CD4-positive, alpha-beta T cell (primary cell): ENCODE measurements at places on chromosomes 1 and 21. TPM values are rescaled to one million over a fixed set of nuclear protein-coding genes. Genes with fewer than 3 reads are reported as not detected.
A peak's percentile ranks its signal among the peaks of the same experiment; 100 is the strongest.

The F13B gene
- not detected for total RNA-seq

The RSPO1 gene
- total RNA-seq, result not detected

GRCh38 chr1:116313776-116314175 lies 59.3 kb upstream of the ATP1A1 start:
- no peak for DNase-seq

- DNase-seq, result peak; percentile 43
Measured at GRCh38 chr1:157490467-157491165, 61.7 kb downstream of the FCRL5 start.

DNA sequence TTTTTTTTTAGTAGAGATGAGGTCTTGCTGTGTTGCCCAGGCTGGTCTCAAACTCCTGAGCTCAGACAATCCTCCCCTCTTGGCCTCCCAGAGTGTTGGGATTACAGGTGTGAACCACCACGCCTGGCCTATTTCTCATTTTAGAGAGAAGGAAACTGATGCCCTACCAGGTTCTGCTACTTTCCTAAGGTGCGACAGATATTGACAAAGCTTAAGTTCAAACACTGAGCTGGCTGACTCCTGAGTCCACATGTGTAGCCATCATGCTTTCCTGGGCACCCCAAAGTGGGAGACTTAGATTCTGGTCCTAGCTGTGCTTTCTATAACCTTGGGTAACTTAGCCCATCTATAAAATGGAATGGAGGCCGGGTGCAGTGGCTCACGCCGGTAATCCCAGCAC lies 5.1 kb upstream of the TMEM222 start:
- no peak for DNase-seq

DNA sequence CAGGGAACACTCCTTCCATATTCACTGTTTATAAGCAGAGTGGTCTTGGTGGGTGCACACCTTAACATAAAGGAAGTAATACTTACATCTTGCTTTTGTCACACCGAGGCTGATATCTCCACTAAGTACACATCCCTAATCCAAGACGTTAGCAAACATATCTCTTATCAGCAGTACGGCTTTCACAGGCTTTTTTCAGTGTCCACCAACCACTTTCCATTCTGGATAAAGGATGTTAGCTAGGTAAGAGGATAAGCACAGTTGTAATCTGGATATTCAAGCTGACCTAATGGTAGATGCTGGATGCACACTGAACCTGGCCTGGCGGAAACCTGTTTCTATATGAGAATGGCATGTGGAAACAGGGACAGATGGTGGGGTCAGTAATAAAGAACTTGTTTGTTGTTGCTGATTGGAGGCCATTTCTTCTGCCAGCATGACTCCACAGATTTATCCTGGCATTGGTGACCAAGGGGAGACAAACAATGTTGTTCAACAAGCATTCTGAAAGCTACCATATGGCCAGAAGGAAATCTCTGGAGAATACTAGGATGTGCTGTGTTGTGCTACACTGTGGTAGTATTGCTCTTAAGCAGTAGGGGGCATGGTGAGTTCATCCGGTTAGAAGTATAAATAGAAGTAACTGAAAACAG lies 416.4 kb downstream of the PTBP2 start:
- DNase-seq, result no peak

The IVL gene
- not detected for total RNA-seq

DNA sequence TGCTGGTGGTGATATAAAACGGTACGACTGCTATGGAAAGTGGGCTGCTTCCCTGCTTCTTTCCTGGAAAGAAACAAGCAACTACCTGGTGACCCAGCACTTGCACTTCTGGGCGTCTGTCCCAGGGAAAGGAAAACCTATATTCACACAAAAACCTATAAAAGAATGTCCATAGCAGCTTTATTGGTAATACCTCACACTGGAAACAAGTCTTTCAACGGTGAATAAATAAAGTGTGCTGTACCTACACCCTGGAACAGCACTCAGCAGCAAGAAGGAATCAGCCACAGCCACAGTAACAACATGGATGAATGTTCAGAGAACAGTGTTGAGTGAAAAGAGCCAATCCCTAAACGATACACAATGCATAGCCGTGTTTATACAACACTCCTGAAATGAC lies 19.9 kb downstream of the SLC19A1 start:
- DNase-seq, result no peak

The RXFP4 gene
- total RNA-seq, result not detected

GRCh38 chr1:84206375-84206774 lies 62.3 kb downstream of the PRKACB start:
- no peak for DNase-seq

The OR2M3 gene
- total RNA-seq, result not detected

- DNase-seq, result no peak
Measured at GRCh38 chr1:246583448-246584185, 17.4 kb downstream of the CNST start.

DNA sequence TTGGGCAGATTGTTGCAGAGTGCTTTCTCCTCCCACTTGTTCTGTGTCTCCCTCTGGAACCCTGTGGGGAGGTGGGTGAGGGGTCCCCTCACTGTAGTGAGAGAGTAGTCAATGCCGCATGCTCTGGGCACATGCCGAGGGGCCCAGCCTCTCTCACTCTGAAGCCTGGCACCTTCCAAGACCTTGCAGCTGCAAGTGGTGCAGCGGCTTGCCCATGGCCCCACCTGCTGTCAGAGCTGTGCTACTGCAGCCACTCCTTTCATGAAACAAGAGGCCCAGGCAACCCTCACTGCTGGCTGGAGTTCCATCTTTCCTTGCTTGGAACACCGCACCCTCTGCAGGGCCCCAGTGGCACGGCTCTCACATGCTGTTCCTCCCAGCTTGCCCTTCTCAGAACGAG lies 58.4 kb upstream of the COL6A1 start:
- peak; percentile 70 for DNase-seq

DNA sequence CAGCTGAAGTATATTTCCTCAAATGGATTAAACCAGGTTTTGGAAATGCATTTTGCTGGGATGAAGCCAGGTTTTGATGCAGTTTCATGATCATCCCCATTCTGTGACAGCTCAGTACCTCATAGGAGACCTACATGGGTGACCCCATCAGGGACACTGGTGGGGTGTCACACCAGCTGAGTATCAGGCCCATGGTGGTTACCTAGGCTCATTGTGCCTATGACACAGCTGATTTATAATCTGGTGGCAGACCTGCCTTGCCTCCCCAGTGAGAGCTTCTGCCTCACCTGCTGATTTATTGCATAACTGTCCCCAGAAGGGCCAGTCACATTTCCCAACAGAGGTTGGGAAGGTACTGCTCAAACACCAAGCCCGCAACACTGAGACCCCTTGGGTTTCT lies 3.8 kb downstream of the NCF2 start:
- no peak for DNase-seq

The PLA2G2A gene
- not detected for total RNA-seq

GRCh38 chr1:175742790-175743459 lies 470 bp downstream of the TNR start:
- no peak for DNase-seq
